ENCODE measurements at places on chromosomes 16 and 17.
A peak's percentile ranks its signal among the peaks of the same experiment; 100 is the strongest.

DNA sequence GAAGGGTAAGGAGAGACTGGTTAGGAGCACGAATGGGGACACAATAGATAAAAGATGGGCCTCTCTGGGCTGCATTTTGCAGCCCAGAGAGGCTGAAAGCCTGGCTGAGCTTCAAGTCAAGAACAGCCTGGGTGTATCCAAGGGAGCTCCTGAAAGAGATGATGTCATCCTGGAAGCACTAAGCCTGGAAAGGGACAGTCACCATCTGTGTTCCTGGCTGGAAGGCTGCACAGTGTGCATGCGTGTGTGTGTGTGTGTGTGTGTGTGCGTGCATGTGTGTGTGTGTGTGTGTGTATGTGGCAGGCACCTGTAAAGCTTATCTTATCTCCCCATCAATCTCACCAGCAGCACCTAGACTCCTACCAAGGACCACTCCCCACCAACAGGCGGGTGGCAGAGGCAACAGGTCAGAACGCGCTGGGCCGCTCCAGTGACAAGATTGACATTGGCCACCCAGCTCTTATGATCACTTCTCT, 44.1 kb downstream of the COG7 start:
- peak; percentile 26 for DNase-seq

GRCh38 chr16:12296406-12296805, 319.9 kb downstream of the SNX29 start:
- no peak for DNase-seq

GRCh38 chr17:73623247-73623646, 21.0 kb downstream of the SDK2 start:
- no peak for DNase-seq

- DNase-seq, result no peak
Measured at GRCh38 chr16:66425651-66426050, 1.4 kb upstream of the BEAN1 start.

DNA sequence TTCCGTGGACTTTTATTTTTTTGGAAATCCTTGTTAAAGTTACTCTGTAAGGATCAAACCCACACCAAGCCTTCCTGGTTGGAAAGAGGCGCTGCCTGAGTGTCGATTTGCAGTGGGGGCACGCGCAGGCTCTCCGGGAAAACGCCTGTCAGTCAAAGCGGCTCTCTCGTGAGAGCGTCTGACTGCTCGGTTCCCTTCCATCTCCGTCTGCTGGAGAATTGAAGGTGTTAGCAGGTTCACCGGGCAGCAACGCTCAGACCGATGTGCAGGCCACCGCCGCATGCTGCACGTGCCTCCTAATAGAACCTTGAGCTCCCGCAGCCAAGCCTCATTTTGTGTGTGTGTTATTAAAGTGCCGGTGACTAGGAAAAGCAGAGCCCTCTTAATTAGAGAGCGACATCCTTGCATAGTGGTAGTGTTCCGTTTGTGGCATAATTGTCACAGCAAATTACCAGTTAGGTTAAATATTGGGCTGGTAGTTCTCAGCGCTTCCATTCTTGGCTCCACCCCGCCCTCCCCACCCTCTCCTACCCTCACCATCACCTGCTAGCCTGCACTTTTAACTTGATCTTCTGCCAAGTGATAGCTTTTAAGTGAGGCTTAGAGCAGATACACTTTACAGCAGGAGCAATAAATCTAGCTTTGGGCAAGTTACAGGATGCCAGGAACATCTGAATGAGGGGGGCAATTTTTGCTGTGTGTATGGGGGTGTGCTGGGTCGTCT, 75.5 kb downstream of the RPA1 start:
- DNase-seq, result no peak

- DNase-seq, result no peak
Measured at GRCh38 chr17:31256936-31257335, 40.1 kb downstream of the OMG start.

DNA sequence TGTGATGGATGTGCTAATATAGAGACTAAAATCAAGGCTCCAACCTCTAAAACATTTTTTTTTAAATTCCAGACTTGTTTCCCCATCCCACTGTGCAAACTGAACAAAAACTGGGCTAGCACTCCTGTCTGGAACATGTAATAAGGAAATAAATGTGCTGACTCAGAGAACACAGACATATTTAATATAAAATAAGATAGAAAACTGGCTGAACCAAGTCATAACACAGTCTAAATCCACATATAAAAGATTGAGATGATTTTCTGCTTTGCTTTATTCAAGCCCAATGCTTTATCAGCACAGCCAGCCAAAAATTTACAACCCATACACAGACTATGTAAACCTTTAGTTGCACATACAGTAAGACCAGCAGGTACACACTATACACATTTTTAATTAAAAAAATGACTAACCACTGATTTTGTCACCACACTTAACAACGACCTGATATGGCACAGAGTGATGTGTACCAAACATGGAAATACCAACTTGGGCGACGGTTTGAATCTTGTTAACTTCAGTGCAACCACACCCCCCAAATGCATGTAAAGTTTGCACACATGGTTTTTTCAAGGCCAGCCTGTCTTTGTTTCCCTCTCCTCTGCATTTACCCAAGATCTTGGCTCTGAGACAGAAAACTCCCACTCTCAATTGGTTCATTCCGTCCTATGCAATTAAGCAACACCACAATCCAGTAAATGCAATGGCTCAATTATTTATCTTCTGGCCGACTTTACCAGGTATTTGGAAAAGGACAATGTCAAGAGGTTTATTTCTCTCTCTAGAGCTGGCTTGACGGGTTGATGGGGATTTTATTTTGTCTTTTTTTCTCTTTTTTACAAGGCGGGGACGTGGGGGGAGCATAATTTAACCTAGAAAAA, 1.2 kb downstream of the STAT3 start:
- DNase-seq, result no peak

GRCh38 chr16:54031107-54031760, 255.4 kb downstream of the IRX3 start:
- DNase-seq, result no peak

- no peak for DNase-seq
Measured at GRCh38 chr16:15564604-15565339, 78.2 kb downstream of the MARF1 start.

DNA sequence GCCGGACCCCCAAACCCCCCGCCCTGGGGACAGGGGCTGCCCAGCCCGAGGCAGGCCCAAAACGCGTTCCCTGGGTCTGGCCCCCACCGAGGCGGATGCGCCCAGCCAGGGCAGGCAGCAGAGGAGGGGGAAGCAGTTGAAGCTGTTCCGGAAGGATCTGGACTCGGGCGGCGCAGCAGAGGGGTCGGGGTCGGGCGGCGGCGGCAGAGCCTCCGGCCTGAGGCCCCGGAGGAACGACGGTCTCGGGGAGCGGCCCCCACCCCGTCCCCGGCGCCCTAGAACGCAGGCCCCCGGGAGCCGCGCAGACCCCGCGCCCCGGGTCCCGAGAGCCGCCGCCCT, 22.9 kb upstream of the ZFPM1 start:
- DNase-seq, result no peak

DNA sequence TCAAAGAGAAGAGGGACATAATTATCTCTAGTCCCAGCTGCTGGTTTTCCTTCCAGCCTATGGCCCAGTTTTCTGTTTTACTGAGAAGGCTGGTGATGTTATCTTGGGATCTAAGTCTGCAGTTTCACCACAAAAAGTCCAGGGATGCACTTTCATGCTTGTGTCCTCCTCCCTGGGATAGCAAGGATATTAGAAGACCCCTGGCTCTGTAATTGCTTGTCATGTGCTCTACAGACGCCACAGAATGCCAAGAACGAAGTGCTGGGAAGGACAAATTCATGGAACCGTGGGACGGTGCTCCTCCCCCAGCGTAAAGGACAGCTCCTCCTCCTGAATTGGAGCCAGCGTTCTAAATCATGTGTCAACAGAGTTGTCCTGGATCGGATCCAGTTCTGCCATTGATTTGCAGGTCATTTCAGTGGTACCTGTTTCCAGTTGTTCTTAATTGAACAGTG, 8.6 kb downstream of the MAPT start:
- DNase-seq, result no peak

- peak; percentile 47 for DNase-seq
Measured at GRCh38 chr16:20897253-20897897, 2.8 kb downstream of the DCUN1D3 start.

GRCh38 chr16:4388271-4389021, 16.8 kb downstream of the VASN start:
- DNase-seq, result no peak

GRCh38 chr17:37833237-37833859, 88.5 kb upstream of the HNF1B start:
- DNase-seq, result no peak

DNA sequence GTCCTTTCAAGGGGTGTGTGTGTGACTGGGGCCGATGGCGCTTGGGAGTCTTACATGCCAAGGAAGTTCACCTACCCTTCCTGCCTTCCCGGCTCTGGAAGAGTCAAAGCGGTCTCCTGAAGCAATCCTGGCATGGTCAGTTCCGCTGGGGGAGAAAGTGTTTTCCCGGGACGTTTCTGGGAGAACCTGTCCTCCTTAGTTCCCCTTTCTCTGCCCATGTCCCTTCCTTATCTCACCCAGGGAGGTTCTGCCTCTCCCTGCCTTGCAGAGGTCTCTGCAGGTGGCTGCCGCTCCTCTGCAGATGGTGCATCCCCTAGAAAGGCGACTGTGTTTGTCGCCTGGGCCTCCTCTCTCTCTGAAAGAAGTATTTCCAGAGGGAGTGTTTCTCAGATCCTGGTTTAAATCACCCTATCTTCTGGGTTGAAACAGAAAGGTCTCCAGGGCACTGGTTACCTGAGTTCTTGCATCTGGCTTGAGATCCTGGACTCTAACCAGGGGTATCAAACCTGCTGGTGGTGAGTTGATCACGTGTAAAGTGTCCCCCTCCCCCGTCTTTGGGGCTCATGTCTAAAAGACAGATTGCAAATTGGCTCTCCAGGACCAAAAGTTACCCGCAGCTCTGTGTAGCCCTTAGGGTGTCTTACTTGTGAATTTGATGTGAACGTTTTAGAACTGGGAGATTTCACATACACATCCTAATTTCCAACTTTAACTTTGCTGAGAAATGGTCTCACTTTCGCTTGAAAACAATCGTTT, 1.9 kb downstream of the PRKCB start:
- DNase-seq, result no peak

DNA sequence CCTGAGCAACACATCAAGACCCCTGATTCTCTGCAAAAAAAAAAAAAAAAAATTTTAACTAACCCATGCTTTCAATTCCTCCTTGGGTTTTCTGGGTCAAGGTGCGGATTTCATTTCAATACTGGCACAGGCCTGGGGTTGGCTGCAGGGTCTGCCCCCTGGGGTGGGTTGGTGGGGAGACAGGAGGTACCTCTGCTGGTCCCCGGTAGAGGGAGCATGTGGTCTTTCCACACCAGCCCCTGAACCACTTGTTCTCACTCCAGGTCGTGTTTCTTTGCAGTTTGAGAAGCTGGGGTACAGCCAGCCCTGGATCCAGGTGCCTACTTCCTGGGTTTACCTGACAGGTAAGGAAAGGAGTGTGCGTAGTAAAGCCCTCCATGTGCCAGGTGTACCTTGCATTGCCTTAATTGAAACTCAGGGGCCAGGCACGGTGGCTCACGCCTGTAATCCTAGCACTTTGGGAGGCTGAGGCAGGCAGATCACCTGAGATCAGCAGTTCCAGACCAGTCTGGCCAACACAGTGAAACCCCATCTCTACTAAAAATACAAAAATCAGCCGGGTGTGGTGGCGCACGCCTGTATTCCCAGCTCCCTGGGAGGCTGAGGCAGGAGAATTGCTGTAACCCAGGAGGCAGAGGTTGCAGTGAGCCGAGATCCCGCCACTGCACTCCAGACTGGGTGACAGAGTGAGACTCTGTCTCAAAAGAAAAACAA, 21.8 kb downstream of the SDR42E2 start:
- no peak for DNase-seq

- no peak for DNase-seq
Measured at GRCh38 chr17:74252211-74252610, 21.8 kb upstream of the DNAI2 start.

DNA sequence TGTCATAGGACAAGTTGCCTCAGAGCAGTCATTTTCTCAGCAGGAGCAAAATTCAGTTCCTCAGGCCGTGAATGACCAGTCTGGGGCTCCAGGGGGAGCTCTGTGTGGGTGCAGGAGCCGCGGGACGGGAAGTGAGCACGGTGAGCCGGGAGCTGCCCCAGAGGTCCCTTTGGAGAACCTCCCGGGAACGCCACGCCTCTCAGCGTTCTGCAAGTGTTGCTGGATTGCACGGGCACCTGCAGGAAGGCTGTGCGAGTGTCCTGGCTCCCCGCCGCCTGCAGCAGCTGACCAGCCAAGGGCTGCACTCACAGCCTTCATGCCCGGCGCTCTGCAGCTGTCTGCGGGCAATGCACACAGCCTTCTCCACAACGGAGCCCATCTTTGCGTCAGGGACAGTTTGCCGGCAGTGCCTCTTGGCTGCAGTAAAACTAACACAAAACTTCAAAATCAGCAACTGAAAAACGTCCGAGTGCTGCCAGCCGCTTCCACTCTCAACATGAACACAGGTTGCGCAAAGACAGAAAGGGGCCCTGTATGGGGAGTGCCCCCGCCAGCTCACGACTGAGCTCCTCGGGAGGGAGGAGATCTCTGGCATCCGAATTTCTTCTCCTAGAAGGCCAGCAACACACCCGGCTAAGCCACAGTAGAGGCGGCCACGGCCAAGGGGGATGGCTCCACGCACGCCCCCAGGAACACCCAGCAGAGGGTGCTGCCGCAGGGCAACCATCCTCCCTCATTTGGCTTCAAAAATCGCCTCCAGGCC, 16.0 kb downstream of the NDUFAF8 start:
- peak; percentile 47 for DNase-seq

DNA sequence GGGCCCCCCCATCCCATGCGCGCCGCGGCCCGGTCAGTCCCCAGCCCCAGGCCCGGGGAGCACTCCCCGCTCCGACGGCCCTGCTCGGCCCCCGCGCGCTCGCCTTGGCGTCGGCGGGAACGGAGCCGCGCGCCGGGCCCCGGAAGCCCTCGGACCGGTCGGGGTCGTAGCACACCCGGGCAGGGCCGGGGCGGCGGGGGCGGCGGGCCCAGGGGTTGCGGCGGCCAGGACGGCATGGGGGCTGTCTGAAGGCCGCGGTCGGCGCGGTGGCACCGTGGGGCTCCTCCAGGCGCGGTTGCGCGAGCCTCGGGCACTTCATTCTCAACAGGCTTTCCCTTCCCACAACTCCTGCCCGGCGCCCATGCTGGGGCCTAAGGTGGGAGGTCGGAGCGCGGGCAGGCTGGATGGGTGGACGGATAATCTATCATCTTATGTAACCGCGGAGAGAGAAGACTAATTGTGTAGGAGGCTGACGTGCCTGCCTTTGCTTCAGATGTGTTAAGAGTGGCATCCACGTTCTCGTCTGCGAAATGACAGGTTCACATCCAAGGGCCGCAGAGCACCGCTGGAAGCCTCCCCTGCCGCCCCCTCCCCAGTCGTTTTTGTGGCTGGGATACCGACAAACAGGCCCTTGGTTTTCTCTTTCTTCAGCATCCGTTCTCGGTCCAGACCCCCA, 708 bp downstream of the BAIAP2 start:
- no peak for DNase-seq

DNA sequence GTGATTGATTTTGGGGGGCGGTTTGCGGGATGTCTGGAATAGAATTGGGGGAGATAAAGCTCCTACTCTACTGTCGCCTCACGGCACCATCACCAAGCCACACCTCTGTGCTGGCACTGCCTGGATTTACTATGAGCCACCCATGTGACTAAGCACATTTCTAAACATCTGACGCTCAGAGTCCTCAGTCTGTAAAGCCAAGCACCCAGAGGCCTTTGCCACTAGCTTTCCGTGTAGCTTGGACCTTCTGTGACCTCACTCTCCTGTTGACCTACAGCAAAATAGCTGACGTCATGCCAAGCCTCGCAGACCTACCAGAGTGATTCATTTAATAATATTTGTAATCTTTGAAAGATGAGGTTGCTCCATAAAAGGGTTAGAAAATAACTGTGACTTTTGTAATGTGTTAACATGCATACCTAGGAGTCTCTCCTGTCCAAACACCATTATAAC, 38.5 kb upstream of the MYOCD start:
- DNase-seq, result peak; percentile 94

Measured in skeletal muscle cell (primary cell).